Activated CD4-positive, alpha-beta memory T cell treated with anti-CD3 and anti-CD28 coated beads for 36 hours (primary cell): ENCODE measurements at places on chromosomes 1 and 21. TPM values are rescaled to one million over a fixed set of nuclear protein-coding genes. Genes with fewer than 3 reads are reported as not detected.

Gene BTBD19
- 38.6 TPM for total RNA-seq

- H3K27me3 ChIP-seq = peaks cover 1% of the 10 kb centered on the region
- DNase-seq = no peak
Measured at GRCh38 chr21:16020878-16021277, 291.1 kb downstream of the USP25 start.

GRCh38 chr1:229778794-229779193 is 152.7 kb downstream of the URB2 start:
- no peaks in the 10 kb centered on the region for H3K36me3 ChIP-seq
- H3K27ac ChIP-seq = no peak overlapping the region
- H3K4me3 ChIP-seq = no peak overlapping the region
- H3K27me3 ChIP-seq = peaks cover 16% of the 10 kb centered on the region

DNA sequence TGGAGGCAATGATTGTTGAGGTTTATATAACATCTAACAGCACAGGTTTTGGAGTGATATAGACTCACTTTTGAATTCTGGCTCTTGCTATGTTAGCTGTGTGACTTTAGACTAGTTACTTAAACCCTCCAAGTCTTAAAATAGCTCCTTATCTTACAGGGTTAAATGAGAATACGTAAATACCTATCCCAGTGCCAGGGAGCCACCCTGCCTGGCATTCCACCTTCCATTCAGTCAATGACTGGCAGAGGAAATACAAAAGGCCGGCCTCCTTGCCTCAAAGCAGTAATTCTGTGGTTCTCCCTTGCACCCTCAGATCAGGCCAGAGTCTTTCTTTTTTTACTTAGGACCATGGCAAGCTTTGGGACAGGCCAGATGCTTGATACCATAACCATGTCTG is 31.8 kb downstream of the DBT start:
- H3K27ac ChIP-seq = no peak overlapping the region
- no peak for DNase-seq
- peaks cover 7% of the 10 kb centered on the region for H3K4me1 ChIP-seq
- peaks cover 18% of the 10 kb centered on the region for H3K36me3 ChIP-seq
- H3K4me3 ChIP-seq = no peak overlapping the region
- H3K27me3 ChIP-seq = no peaks in the 10 kb centered on the region

- DNase-seq = no peak
- H3K27ac ChIP-seq = no peak overlapping the region
- H3K36me3 ChIP-seq = no peaks in the 10 kb centered on the region
- no peak overlapping the region for H3K4me3 ChIP-seq
- H3K4me1 ChIP-seq = peaks cover 16% of the 10 kb centered on the region
- no peaks in the 10 kb centered on the region for H3K27me3 ChIP-seq
Measured at GRCh38 chr1:167291539-167292185, 71.0 kb downstream of the POU2F1 start.

DNA sequence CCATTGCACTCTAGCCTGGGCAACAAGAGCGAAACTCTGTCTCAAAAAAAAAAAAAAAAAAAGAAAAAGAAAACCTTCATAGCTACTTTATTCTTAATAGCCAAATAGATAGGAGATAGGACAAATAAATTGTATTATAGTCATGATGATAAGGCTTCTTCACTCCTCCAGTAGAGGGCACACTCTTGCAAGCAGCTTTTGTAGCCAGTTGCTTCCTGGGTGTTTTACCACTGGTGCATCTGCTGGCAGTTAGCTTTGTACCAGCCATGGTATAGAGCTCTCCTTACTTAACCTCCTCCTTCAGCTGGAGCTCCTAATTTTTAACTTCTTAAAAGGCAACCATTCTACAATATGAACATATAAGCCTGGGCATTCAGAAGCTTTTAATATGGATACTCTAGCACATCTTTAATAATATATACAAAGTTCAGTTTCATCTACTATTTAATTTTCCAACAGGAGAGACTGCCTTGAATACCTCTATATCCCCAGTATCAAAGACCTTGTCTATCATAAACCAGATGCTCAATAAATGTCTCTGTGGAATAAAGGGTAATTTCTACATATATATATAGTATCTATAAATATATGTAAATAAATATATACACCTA is 35.8 kb downstream of the EVI5 start:
- H3K4me1 ChIP-seq = no peaks in the 10 kb centered on the region
- H3K27ac ChIP-seq = no peak overlapping the region
- no peak overlapping the region for H3K4me3 ChIP-seq

DNA sequence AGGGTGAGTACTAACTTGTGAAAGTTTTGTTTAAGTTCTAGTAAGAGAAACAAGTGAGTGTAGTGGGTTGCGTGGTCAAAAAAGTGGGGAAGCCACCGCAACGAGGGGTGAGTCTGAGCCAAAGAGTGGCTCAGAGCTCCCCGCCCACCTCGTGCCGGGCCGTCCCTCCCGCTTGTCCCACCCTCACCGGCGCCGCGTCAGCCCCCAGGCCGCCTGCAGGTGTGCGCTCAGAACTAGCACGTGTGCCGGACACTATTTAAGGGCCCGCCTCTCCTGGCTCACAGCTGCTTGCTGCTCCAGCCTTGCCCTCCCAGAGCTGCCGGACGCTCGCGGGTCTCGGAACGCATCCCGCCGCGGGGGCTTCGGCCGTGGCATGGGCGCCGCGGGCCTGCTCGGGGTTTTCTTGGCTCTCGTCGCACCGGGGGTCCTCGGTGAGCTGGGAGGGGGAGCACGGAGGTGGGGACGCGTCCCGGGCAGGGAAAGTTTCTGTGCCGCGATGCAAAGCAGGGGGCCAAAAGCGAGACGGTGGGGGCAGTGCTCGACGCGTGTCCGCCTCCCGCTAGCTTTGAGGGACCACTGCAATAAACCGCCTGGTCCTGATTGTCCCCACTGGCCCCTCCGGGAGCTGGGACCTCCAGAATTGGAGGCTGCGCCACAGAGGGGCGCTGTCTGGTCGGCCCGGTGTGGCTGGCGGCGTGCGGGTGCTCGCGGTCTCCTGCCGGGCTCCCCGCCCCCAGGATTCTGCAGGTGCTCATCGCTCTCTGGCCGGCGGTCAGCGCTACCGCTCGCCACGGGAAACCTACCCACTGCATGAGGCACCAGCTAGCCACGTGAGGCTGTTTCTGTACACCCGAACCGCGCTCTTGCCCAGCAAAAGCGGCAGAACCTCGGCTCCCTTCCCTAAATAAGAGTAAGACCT is at the start of gene CR2:
CR2 (plus strand) TSS at position 283 of the 919 bp plus-strand sequence; CDS start at position 374, 91 bp downstream.
- peaks cover 9% of the 10 kb centered on the region for H3K4me1 ChIP-seq
- peak within 1 kb of the TSS; percentile 56 for H3K4me3 ChIP-seq
- DNase-seq = peak; percentile 73
